WTC11 (cell line): ENCODE measurements at places on chromosomes 11 and 22. TPM values are rescaled to one million over a fixed set of nuclear protein-coding genes. Genes with fewer than 3 reads are reported as not detected.

Gene ADM2
- 6.3 to 10.9 TPM (median 7.6 TPM) in 3 replicates for total RNA-seq

Gene SLC25A18
- 0.69 to 2.1 TPM (median 1.0 TPM) in 3 replicates for total RNA-seq

Gene HTR3B
- total RNA-seq, result not detected in 3 replicates

GRCh38 chr22:40183029-40183581 lies 5.4 kb downstream of the TNRC6B start:
- DNase-seq, result no peak

DNA sequence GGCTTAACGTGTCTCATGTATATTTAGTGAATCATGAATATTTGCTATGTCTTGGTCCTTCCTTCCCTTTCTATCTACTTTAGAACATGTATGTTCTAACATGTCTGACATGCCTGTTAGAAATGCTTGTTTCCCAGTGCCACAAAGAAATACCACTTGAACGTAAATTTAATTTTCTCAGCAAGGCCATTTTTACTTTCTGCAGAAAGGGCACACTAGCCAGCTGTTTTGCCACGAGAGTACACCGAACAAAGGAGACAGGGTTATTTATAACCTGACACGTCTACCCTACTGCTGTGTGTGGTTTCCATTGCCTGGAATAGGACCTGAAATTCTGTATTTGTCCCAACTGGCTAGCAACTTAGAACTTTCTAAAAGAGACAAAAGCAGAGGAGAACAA lies 7.4 kb upstream of the ZBTB44 start:
- no peak for DNase-seq

GRCh38 chr11:84922836-84923235 lies 704.3 kb downstream of the DLG2 start:
- no peak for DNase-seq
